ENCODE measurements at places on chromosomes 5 and 9.

DNA sequence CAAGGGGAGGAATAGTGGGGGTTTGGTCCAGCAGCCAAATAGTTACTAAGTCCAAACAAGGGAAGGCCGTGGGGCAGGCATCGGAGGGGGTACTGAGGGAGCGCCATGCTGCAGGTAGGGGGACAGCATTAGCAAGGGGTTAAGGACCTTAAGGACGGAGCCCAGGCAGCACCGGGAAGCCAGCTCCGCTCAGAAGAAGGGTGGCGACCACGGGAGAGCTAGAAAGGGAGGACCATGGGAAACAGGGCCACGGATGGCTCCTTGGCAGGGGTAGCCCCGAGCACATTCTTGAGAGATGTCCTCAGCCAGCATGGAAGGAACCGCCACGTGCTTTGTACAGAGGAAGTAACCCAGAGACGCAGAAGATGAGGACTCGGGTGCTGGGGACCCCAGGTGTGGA is 76.2 kb upstream of the STXBP1 start:
- no peak for DNase-seq

DNA sequence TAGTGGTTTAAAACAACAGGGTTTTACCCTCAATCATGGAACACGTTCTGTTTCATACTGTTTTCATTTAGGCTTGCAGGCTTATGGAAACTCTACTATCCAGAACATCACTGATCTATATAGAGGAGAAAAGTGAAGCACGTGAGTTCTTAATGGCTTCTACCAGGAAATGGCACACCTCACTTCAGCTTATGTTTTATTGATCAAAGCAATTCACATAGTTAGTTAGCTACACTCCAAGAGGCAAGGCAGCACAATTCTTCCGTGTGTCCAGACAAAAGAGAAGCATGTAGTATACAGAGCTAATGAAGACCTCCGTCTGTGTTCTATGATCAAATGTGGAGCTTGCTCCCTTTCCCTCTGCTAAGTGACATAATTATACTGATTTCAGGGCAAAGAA is 353.3 kb upstream of the CD180 start:
- no peak for DNase-seq

DNA sequence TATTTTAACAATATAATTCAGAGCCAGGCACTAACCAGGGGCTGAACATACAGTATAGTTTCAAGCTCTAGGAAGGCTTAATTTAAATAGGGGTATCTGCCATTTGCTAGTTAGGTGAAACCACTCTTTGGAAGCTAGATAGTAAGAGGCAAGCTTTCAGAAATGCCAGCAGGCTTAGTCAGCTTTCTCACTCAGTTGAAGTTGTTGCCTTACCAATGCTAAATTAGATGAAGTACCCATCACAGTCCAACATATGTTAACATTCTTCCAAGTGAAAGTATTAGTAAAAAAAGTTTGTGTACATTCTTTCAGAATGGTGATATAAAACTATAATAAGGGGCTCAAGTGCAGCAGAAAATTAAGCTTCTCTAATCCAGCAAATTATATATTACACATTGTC is 215.0 kb downstream of the CNTLN start:
- no peak for DNase-seq

DNA sequence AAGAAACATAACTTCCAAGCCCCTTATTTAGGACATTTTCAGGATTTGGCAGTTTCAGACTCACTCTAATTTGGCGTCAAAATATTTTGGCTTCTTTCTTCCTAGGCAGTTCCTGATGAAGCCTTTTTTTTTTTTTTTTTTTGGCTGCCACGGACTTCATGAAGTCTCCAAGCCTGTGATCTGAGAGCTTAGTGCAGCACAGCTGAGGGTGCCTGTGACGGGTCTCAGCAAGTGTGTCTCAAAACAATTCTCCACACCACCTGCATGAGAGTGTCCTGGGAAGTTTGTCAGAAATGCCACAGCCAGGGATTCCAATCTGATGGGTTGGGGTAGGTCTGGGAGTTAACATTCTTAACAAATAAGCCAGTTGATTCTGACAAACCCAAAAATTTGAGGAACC is 6.0 kb upstream of the ESM1 start:
- DNase-seq = no peak

GRCh38 chr5:130762031-130762430 is 403.0 kb downstream of the HINT1 start:
- no peak for DNase-seq

DNA sequence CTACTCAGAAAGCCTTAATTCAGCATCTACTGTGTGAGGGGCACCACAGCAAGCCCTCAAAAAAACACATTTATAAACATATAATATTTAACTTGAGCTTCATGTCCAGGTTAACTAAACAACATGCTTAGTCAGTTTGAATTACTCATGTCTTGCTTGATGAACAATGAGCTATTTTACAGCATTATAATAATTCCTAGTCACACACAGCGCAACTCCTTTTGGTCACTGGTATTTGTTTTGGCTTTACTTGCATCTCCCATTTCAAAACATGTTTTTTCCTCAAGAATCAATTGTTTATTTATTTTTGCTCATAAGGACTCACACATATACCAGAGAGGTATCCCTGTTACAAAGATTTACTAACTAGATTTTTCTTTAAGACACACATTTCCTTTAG is 616.7 kb upstream of the DAB2 start:
- no peak for DNase-seq

- peak; percentile 72 for DNase-seq
Measured at GRCh38 chr5:135253601-135254178, 145.3 kb downstream of the MACROH2A1 start.

DNA sequence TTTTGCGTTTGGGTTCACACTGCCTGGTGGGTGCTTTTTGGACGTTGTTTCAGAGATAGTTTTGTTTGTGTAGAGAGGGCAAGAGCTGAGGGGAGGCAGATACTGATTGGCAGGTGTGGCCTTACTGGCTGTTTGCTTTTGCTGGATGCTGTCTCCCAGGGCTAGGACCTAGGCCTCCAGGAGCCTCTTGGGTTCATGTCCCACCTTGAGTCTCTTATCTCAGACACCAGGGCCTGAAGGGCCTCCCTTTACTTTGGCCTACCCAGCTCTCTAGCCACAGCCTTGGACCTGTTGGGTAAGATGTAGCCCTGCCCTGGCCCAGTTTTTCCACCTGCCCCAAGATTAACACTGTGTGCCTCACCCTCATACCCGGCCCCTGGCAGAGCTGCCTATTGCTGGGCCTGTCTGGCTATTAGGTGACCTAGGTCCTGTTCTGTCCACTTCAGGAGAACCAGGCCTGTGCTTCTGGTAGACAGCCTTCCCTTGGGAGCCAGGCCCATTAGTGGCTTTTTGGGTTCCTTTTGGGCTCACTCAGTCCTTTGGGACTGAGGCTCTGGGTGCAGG is 13.4 kb downstream of the PTPA start:
- DNase-seq = no peak

DNA sequence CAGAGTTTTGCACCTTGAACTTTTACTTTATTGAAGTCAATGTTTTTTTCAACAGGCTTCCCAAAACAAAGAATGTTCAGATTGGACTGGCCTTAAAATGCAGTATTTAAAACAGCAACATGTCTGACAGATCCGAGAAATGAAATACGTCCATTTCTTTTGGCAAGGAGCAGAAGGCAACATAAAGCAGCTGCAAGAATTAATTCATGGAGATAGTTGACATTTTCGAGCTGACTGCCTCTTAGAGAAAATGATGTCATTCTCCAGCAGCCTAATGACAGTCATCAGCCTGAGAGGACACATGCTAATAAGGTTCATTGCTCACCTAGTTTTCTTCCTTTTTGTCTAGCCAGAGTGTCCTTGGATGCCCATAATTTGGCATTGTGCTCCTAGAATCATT is 232.2 kb upstream of the SEMA6A start:
- DNase-seq = no peak

DNA sequence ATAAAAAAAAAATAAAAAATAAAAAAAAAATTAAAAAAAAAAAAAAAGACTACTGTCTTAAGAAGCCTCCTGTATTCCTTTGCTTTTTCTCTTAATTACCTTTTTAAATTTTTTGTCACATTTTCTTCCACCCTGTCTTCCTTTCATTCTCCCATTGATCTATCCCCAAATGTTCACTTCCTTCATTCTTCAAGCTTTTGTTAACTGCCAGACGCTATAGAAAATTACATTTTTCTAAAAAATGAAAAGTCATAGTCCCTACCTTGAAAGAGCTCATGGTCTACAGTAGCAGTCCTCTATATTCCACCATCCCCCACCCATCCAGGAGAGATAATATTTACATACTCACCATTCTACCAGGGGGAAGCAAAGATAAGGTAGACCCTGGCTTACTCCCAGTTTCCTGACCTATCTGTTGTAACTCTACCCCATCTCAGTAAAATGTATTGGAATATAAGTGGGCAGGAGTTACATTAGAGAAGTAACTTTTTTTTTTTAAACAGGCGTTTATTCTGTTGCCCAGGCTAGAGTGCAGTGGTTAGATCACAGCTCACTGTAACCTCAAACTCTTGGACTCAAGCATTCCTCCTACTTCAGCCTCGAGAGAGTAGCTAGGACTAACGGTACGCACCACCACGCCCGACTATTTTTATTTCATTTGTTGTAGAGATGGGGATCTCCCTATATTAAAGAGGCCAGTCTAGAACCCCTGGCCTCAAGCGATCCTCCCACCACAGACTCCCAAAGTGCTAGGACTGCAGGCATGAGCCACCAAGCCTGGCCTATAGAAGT is 3.8 kb upstream of the PRKAA1 start:
- DNase-seq = no peak

- no peak for DNase-seq
Measured at GRCh38 chr5:5685737-5686136, 263.3 kb downstream of the ICE1 start.

DNA sequence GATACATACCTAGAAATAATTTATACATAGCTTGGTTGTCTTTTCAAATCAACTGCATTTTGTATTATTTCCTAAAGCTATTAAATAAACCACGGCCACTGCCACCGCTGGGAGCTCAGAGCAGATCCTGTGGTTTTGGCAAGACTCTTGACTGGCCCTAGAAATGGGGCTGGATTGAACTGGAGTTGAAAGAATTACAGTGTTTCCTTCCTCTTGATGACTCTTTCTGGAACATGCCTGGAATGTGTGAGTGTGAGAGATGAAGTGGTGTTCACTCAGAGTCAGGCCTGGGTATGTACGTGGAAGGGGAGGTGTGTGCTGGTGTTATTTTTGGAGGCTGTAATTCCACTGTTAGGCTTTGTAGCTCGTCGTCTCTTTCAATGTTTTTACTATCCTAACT is 45.9 kb downstream of the TEK start:
- DNase-seq = no peak

DNA sequence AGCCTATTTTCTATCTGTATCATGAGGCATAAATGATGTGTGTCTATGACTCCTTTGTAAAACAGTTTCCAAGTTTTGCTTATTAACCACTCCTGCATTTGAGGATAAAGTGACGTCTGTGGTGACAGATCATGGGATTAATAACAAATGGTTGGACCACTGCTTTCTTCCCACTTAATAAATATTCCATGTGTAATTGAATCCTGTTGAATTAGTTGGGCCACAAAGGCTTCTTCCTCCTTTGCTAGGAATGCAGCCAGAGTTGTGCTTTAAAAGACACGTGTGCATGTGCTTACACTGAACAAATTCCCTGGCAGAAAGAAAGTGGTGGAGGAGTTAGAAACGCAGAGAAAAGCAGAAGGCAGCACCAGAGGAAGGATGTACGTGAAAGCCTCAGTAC is 150.2 kb downstream of the ACTBL2 start:
- DNase-seq = no peak

GRCh38 chr5:16508730-16509531 is 43.3 kb upstream of the ZNF622 start:
- DNase-seq = peak; percentile 15

DNA sequence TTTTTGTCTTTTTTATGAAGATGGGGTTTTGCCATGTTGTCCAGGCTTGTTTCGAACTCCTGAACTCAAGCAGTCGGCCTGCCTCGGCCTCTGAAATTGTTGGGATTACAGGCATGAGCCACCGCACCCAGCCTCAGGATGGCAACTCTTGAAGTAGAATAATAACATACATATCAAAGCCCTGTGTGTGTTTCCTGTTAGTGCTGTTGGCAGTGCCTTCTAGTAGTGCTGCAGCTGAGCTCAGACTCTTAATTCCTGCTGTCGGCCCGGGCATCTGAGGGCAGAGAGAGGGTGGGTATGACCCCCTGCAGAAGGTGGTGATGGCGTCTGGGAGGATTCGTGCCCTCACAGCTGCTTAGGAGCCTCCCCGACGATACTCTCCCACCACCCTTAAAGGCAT is 227.2 kb downstream of the PDZD2 start:
- no peak for DNase-seq

DNA sequence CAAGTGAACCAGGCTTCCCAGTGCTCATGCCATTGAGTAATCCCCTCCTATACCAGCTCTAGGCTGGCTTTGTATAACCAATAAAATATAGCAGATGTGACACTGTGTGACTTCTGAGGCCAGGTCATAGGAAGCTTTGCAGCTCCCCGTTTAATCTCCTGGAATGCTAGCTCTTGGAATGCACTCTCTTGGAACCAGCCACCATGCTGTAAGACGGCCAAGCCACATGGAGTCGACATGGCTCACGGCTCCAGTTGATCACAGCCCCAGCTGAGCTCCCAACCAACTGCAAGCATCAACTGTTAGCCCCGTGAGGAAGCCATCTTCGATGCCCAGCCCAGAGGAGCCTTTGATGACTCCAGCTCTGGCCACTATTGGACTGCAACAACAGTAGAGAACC is 74.5 kb downstream of the SH3TC2 start:
- no peak for DNase-seq

DNA sequence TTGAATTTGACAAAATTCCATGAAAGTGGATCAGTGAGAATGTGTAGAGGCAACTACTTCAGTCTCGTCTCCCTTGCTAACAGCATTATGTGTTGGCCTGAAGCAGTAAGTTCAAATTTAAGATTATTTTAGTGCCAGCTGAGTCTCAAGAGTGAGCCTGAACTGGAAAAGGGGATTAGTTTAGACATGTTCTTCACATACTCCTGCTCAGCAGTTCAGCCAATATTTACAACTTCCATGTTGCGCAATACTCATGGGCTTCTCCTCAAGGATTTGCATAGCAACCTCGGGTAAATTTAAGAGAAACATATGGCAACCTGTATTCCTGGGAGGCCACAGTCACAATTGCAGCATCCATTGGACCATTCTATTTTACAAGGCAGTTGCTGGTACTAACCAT is 553.8 kb downstream of the PTPRD start:
- DNase-seq = no peak

DNA sequence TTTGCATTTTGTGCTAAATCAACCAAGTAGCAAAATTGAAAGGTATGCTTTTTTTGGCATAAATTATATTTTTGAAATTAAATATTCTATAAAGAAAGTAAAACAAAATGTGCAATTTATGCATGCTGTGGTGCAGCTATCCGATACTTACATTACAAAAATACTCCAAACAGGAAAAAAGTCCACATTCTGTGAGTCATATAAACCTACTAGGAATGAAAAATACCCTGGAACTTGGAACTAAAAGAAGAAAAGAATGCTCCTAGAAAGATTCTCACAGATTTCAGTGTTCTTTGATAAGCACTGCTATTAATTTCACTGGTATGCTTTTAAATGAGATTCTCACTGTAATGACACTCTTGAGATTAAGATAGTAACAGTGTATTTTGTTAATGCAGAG is 92.6 kb downstream of the OSMR start:
- DNase-seq = no peak

- DNase-seq = no peak
Measured at GRCh38 chr5:139473105-139473504, 2.3 kb downstream of the SMIM33 start.

- no peak for DNase-seq
Measured at GRCh38 chr9:129746092-129746777, 6.6 kb downstream of the PTGES start.

All from DMS79 (cell line).